ENCODE measurements at places on chromosomes 3 and 15. TPM values are rescaled to one million over a fixed set of nuclear protein-coding genes. Genes with fewer than 3 reads are reported as not detected.

C2CD4B gene
- 176 TPM for total RNA-seq

CLDN11 gene
- 111 TPM for total RNA-seq

C3orf18 gene
- 4.2 TPM for total RNA-seq

ATP13A5 gene
- total RNA-seq: not detected

CCR5 gene
- not detected for total RNA-seq

EIF4E3 gene
- total RNA-seq: 4.2 TPM

TRIP4 gene
- 17.8 TPM for total RNA-seq

PARP15 gene
- total RNA-seq: 4.3 TPM

SOX2 gene
- total RNA-seq: not detected

ZNF80 gene
- not detected for total RNA-seq

IL17RD gene
- 3.2 TPM for total RNA-seq

ANKRD63 gene
- not detected for total RNA-seq

NPAP1 gene
- not detected for total RNA-seq

CNOT10 gene
- total RNA-seq: 13.6 TPM

IQCF6 gene
- not detected for total RNA-seq

C3orf85 gene
- total RNA-seq: not detected

CNTN4 gene
- 0.19 TPM for total RNA-seq

NEK10 gene
- 3.4 TPM for total RNA-seq

LNP1 gene
- 1.2 TPM for total RNA-seq

KLHL6 gene
- total RNA-seq: 13.0 TPM

VGLL3 gene
- total RNA-seq: 1.1 TPM

CHDH gene
- total RNA-seq: 0.06 TPM

CELF6 gene
- total RNA-seq: 1.5 TPM

IL17RE gene
- total RNA-seq: 1.3 TPM

PAQR5 gene
- not detected for total RNA-seq

ISL2 gene
- total RNA-seq: 0.19 TPM

MRAS gene
- total RNA-seq: 14.1 TPM

PYGO1 gene
- 4.7 TPM for total RNA-seq

TMEM212 gene
- not detected for total RNA-seq

EXD1 gene
- 0.53 TPM for total RNA-seq

TNFAIP8L3 gene
- total RNA-seq: 19.1 TPM

ATP10A gene
- total RNA-seq: 1.1 TPM

CACNA2D3 gene
- not detected for total RNA-seq

TM6SF1 gene
- total RNA-seq: 38.0 TPM

A4GNT gene
- not detected for total RNA-seq

All from glomerular endothelial cell (primary cell).